ENCODE measurements at places on chromosomes 4 and X.

DNA sequence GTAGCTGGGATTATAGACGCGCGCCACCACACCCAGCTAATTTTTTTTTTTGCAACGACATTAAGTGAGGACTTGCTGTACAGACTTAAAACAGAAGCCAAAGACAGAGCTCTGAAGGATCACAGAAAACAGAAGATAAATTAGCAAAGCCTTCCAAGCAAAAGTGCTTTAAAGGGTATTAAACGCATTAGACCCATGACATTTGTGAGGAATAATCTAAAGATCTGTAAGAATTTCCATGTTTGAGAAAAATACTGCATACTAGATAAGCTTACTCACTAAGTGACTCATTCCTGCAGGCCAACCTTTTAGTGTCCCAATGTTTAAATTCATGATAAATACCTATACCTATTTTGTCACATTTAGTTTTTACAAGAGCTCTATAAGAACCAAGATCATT, 27.4 kb downstream of the SMARCA1 start:
- no peak for DNase-seq

GRCh38 chr4:140704964-140705363, 51.2 kb downstream of the TBC1D9 start:
- DNase-seq = no peak

DNA sequence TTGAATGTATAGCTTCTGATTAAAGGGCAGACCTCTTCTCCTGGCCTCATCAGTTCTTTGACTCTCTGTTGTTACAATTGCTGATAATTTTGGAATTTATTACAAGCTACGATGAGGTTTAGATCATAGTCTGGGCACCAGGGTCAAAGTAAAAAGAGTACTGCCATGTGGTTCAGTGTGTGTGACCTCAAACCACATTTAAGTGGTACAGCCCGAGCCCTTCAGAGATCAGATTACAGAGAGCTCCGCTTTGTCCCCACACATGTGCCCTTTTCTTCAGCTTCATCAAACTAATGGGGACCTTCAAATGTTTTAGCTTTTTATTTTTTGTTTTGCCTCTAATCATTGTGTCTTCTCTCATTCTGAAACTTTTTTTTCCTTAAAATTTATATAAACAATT, 37.1 kb downstream of the SPANXN2 start:
- no peak for DNase-seq

DNA sequence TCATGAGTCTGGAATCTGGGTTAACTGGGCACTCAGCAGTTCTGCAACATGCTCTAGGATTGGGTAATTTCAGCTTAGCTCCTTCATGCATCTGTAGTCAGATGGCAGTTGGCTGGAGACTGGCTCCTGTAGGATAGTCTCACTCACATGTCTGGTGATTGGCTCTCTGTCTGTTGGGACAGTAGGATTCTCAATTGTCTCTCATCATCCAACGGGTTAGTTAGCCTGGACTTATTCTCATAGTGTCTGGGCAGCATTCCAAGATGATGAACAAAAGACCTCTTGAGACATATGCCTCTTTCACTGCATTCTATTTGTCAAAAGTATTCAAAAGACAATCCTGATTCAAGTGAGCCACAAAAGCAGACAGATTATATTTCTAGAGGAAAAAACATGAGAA, 795.6 kb upstream of the GALNTL6 start:
- no peak for DNase-seq

DNA sequence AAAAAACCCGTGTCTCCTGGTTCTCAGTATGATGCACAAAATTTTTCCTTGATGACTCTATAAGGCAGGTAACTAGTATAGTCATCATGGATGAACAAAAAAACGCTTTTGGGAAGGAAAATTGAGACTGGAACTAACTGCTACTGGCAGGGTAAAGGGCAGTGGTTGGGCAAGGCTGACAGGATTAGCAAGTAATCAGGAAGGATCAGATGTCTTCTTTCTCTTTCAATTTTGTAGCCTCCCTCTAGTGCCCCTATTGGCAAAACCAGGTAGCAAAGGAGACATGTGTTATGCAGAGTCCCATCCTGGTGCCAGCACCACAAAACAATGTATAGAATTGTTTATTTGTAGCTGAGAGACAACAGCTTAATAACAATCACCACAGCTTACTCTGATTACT, 12.8 kb upstream of the SLITRK4 start:
- peak; percentile 30 for DNase-seq

DNA sequence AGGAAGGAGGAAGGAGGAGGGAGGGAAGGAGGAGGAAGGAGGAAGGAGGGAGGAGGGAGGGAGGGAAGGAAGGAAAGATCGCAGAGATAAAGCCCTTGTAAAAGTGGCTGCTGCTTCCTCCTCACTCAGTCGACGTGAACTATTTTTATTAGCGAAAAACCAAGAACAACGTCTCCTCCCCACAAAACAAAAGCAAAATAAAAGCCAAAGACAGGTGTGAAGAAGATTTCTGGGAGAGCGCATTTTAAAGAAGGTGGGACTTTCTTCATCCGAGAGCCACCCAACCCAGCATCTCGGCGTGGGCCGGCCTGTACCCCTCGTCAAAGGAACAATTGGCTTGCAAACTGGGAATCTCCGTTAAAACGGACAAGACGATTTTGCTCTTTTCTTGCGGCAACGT, 40.7 kb upstream of the ASMTL start:
- no peak for DNase-seq

DNA sequence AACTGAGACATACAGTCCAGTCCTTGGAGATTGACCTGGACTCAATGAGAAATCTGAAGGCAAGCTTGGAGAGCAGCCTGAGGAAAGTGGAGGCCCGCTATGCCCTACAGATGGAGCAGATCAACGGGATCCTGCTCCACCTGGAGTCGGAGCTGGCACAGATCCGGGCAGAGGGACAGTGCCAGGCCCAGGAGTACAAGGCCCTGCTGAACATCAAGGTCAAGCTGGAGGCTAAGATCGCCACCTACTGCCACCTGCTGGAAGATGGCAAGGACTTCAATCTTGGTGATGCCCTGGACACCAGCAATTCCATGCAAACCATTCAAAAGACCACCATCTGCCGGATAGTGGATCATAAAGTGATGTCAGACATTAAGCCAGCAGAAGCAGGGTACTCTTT, 20.4 kb upstream of the FRMPD3 start:
- peak; percentile 46 for DNase-seq

DNA sequence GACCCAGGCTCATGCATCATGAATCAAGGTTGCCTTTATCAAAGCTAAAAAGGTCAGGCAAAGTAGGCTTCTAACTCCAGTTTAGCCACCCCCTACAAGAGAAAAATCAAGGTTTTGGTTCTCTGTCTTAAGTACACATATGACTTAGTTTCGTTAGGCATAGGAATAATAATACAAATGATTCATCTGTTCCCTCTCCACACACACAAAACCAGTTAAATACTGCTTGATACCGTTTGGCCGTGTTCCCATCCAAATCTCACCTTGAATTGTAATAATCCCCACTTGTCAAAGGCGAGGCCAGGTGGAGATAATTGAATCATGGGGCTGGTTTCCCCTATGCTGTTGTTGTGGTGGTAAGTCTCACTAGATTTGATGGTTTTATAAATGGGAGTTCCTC, 226.2 kb downstream of the HS6ST2 start:
- DNase-seq = no peak

GRCh38 chr4:24440765-24441164, 143.6 kb downstream of the DHX15 start:
- DNase-seq = no peak

DNA sequence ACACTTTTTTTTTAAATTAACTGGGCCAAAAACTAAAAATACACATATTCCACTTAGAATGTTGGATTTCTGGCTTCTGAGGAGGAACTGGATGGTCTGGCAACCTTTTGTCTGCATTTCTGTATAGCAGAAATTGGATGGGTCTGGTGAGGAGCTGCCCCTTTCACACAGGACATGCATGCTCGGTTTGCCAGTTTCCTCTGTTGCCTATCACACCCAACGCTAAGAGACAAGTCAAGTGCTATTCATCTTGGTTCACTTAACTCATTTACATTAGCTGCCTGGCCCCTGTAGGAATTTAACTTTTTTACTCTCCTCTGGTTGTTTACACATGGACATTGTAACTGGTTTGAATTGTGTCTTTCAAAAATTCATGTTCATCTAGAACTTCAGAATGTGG, 195.7 kb downstream of the PACRGL start:
- no peak for DNase-seq

DNA sequence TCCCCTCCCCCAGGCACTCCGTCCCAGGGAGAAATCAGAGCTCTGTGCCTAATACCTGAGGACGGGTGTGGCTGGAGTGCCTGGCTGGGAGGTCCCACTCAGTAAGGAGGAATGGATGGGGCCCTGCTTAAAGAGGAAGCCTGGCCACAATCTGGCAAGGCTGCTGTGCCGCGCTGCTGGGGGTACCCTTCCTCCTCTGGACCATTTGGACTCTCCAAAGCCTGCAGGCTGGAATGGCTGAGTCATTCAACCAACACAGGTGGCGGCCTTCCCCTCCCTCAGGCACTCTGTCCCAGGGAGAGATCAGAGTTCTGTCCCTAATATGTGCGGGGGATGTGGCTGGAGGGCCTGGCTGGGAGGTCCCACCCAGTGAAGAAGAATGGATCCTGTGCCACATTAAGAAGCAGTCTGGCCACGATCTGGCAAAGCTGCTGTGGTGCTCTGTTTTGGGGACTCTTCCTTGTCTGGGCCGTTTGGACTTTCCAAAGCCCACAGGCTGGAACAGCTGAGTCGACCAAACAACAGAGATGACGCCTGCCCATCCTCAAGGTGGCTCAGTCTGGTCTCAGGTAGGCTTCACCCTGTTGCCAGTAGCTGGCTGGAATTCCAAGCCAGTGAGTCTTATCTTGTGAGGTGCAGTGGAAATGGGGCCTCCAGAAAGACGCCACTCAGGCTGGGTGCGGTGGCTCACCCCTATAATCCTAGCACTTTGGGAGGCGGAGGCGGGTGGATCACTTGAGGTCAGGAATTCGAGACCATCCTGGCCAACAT, 127.3 kb upstream of the HUWE1 start:
- DNase-seq = no peak

- no peak for DNase-seq
Observed at GRCh38 chrX:41449131-41449530, 2.0 kb downstream of the NYX start.

- DNase-seq = peak; percentile 21
Observed at GRCh38 chrX:65741823-65742222, 74.4 kb downstream of the MSN start.

DNA sequence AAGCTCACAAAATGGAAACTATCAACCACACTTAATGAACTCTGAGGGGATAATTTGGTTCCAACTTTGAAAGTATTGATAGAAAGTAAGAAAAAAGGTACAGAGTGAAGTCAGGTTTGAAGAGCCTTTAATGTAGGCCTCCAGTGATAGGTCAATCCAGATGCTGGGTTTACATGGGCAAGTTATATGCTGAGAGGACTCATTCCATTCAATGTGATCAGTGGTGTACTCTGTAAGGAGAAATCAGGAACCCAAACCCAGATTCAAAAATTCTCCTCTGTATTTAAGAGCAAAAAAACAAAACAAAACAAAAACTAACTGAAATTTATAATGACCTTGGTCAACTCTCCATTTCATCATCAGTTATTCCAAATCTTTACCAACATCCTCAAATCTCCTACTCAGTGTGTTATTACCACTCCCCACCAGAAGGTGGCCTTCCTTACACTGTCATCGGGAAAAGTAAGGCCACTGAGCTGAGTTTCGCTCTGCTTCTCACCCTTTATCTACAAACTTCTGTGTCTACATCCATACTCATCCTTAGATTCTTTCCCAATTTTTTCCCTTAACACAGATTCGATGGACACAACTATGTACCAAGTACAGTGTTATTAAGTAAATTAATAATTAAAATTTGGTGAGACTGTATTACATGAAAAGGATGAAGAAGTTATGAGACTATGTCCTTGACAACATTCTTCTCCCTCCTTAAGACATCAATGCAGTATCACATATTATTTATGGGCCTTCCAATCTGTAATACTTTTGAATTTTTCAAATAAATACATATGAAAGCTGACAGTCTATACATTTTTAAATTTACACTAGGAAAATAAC, 88.3 kb downstream of the ZAR1 start:
- peak; percentile 55 for DNase-seq

DNA sequence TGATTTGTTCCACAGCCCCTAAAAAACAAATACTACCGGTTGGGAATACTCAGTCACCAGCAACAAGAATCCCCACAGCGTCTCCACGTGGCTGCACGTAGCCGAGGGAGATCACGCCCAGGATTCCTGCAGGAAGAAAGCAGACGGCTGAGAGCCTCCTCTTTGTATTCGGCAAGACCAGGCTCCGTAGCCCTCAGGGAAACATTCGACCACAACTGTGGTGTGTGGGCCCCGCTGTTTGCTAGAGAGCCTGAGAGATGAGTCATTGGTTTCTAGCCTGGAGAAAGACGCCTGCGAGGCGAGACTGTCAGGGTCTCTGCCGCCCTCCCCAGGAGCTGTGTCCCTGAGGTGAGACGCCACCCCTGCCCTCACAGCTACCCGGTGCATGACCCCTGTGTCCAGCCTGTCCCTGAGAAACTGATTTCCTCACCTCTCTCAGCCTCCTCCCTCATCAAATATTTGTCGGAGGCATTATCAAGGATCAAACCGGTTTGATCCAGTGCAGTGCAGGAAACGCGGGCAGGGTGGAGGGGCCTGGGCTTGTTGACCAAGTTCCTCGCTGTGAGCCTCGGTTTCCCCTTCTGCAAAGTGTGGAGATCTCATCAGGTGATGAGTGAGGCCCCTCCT, 4.7 kb upstream of the S100P start:
- DNase-seq = peak; percentile 92
